Activated T-helper 17 cell treated with anti-CD3 and anti-CD28 coated beads, Interleukin-2, amount 50 U/mL, for 72 hours (primary cell): ENCODE measurements at places on chromosomes 2 and 18.

DNA sequence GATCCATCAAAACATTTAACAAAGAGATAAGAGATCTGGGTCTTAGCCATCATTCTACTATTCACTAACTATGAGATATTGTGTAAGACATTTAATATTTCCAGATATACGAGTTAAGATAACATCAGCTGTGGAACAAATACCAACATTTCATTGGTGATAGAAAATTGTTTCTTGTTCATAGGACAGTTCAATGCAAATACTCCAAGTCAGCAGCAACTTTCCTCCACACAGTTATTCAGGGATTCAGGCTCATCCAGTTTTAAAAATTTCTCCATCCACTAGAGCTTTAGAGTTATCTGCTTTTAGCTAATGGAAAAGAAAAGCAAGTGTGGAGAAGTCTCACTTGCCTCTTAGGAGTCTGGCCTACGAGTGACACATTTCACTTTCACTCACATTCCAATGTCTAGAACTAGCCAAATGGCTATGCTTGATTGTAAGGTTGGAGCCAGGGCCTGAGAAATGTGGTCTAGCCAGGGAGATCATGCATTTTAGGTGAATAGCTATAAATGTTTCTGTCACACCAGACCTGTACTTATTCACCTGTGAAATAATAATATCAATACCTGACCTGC, 119.3 kb upstream of the MAPRE2 start:
- no peak for ATAC-seq

- ATAC-seq = no peak
These were observed 110.2 kb upstream of the GPC1 start for GRCh38 chr2:240325016-240326007.

DNA sequence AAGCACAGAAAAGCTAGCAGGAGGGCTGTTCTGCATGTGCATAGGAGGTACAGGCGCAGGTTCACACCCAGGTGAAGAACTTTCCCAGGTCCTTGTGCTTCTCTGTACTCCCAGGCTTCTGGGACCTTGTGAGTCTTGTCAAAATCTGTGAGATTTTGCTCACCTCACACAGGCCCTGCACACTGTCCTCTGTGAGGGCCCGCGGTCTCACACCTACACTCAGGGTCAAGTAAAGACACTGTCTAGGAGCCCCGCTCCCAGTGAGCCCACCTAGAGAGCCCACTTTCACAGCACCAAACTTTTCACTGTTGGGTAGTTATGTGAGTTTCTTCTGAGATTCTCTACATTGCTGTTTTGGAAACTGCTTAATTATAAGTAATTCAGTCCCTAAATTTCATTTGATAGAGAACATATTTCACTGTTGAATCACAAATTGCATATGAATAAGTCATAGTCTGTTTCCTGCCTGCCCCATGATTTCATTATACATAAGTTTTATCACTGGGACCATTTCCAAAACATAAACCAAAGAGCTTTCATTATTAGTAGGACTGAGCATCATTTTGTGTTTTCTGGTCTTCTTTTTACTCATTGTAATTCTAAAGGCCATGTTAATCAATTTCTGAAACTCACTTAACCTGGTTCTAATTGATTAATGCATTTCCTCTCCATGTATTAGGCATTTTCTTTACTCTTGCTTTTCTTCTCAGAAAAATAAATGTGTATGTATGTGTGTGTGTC, 234.2 kb upstream of the SPOPL start:
- peak; percentile 40 for ATAC-seq

DNA sequence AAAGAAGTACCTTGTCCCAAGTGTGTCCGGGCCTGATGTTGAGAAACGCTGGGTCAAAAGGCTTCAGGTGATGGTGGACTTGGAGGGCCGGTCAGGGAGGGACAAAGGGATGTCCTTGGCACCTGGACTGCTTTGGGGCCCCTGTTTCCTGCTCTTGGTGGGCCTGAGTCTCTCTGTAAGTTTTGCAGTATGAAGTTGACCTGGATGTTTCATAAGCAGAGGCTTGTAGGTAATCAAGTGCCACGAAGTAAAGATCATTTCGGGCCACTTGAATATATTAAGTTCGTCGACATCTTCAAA, 29.4 kb downstream of the ASAP2 start:
- no peak for ATAC-seq

- no peak for ATAC-seq
These were observed 47.5 kb downstream of the PTPN2 start for GRCh38 chr18:12836551-12836950.

DNA sequence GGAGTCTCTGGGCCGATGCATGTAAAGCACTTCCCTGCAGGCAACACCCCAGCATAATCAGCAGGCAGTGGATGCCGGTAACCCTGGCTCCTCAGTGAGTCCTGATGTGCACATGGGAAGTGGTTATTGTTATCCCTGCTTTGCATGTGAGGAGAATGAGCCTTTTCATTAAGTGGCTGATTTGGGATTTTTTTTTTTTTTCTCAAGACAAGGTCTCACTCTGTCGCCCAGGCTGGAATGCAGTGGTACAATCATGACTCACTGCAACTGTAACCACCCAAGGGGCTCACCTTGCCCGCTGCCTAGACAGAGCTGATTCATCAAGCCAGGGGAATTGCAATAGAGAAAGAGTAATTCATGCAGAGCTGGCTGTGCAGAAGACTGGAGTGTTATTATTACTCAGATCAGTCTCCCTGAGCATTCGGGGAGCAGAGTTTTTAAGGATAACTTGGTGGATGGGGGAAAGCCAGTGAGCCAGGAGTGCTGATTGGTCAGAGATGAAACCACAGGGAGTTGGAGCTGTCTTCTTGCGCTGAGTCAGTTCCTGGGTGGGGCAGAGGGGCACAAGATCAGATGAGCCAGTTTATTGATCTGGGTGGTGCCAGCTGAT, 95.4 kb downstream of the SOCS6 start:
- peak; percentile 66 for ATAC-seq

DNA sequence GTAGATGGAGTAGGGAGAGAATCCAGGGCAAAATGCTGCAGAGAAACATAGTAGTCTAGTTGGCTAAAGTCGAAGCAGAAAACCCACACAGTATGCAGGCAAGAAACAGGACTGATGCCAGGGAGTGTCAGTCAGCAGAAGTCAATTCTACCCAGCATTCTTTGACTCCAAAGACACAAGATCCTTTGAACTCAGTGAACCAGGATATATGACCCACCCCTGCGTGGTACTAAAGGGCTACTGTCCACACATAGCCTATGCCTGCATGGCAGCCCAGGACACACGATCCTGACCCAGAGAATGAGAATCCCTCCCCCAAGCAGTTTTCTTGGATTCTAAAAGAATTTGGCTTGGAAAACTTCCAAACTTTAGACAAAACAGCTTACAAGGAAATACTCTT, 42.5 kb downstream of the ALK start:
- ATAC-seq = no peak
